ENCODE measurements at places on chromosomes 7 and 10.

DNA sequence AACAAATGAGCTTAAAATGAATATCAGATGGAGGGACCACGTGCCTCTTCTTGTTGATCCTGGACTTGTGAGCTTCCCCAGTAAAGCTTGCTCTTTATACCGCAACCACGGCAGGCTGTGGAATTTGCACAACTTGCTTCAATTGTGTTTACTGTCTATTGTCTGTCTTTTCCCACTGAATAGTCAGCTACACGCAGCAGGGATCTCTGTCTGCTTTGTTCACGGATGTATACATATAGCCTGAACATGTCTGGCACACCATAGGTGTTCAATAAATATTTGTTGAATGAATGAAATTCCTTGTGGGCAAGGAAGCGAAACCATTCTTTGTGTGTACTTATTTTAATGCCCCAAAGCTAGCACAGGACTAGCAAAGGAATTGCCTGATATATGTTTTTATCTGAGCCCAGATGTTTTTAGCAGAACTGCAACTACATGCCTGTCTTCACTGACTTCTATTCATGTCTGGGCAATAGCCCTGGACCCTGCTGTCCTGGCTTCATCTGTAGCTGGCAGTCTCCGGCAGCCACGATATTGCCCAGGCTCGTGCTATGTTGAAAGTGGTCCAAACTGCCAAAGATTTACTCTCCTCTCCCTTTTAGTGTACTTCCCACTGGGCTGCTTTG, 29.9 kb upstream of the IFRD1 start:
- no peak for DNase-seq

- DNase-seq: no peak
These were observed 52.2 kb downstream of the MAGI2 start for GRCh38 chr7:79401254-79401653.

DNA sequence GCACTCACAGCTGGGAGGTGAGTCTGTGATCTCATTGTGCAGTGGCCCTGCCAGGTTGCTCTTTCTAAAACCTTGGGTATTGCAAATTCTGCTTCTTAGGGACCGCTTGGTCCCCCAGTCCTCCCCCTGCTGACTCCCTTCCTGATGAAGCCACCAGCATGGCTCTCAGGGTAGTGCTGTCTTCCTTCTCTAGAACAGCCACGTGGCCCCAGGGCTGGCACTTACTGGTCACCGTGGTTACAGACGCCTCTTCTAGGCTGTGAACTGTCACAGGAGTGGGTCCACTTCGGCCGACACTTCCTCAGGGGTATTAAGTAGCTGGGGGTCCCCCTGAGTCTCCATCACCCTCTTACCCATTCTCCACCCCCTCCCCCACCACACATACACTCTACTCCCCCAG, 2.7 kb upstream of the HTRA1 start:
- DNase-seq: no peak

- DNase-seq: no peak
These were observed 29.3 kb upstream of the CRYGN start for GRCh38 chr7:151469281-151469680.

- no peak for DNase-seq
These were observed 29.8 kb downstream of the LEP start for GRCh38 chr7:128270826-128271272.

- no peak for DNase-seq
These were observed 15.7 kb downstream of the SDHAF3 start for GRCh38 chr7:97133159-97133558.

DNA sequence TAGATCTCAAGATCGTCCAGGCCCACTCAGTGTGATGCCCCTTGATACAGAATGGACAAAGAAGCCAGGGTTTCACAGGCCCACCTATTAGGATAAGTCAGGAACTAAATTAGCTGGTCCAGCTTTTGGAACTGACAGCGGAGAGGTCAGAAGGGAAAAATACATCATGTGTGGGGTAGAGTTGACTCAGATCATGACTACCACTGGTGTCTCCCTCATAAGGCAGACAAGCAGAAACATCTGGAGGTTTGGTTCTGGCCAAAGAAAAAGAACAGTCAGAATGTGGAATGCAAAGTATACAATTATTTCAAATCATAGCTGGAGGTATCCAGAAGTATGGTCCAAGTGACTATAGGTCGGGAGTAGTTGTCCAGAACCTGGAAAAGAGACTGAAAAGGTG, 621.1 kb upstream of the CELF2 start:
- no peak for DNase-seq

DNA sequence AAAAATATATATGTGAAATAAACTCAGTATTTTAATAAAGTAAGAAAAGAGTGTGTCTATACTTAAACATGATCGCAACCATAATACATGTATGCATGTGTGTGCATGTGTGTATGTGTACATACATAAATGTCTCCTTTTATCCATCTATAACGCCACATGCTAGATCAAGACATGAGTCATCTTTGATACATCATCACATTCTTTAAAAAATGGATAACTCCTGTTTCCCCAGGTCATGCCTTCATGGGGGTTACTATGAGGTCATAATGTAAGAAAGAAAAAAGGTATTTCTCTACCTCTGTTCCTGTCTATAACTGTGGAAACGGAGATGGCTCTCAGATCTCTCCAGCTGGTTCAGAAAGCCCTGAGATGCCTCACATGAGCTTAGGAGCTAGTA, 41.2 kb downstream of the LSMEM1 start:
- DNase-seq: no peak

- no peak for DNase-seq
These were observed 115.5 kb downstream of the PHTF2 start for GRCh38 chr7:77913977-77914607.

DNA sequence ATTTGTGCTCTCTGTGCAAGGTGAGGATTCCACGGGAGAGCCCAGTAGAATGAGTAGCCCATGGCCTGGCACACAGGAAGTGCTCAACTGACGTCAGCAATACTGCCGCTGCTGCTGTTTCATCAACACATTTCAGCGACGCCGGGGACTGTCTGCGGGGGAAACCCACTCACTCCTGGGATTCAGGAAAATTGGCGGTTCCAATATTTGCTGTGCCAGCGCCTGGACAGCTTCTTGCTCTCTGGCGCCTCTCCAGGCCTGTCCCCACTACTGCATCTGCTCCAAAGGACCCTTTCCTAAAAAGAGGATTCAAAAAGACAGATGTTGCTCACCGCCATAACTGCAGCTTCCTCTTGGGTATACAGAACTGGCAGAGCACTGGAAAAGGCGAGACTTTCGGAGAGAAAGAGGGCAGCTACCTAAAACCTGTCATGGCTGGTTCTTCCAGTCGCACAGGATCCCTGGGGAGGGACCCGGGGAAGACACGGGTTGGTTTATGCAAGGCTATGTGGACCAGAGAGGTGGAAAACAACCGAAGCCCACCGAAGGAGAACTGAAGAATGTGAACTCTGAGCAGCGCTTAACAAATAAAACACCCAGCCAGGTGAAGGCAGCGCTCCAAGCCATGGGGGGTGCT, 39.7 kb upstream of the ENO4 start:
- DNase-seq: no peak

GRCh38 chr10:78844960-78845607, 223.7 kb upstream of the ZMIZ1 start:
- DNase-seq: no peak

DNA sequence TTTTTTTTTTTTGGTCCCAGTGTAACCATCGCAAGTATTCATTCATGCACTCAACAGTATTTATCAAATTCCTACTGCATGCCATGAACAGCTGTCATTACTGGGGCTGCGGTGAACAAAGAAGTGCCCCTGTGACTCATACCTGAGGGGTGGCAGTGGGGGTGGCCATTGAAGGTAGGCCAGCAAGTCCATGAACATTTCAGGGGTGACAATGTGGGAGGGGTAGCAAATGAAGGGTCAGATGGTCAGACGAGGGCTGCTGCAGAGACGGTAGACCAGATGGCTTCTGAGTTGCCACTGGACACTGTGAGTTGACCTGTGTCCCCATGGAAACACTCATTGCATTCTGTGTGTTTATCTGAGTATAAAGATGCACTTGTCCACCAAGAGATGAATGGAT, 92.5 kb upstream of the PITRM1 start:
- no peak for DNase-seq

DNA sequence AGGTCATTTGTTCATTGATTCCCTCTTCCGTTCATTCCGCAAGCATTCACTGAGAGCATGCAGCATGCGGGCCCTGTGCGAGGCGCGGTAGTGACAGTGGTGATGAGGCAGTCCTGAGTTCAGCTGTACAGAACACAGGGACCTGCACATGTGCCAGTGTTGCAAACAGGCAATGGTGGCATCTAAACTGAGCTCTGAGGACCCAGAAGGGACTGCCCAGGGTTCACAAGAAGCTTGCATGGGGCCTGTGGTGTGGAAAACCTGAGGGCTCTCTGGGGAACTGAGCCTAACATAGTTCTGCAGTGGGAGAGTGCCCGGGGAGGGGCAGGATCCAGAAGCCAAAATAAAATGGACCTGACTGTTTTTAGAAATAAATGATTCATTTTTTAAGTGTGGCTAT, 13.2 kb downstream of the ZNF488 start:
- no peak for DNase-seq

GRCh38 chr10:15316145-15316544, 54.9 kb downstream of the FAM171A1 start:
- DNase-seq: no peak

DNA sequence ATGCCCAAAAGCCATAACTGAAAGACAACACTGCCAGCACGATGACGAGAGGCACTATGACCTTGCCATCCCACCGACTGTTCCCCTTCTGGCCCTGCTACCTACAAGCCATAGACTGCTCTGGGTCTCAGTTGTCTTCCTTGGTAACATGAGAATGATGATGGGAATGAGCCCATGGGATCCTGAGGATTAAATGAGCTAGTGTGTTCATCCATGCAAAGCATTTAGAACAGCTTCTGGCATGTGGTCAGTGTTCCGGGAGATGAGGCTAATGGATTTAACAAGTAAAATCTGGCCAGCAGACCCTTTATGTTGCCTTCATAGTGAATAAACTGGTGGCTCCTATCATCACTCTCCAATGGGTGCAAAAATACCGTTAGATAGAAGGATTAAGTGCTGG, 62.4 kb upstream of the WDR11 start:
- no peak for DNase-seq

DNA sequence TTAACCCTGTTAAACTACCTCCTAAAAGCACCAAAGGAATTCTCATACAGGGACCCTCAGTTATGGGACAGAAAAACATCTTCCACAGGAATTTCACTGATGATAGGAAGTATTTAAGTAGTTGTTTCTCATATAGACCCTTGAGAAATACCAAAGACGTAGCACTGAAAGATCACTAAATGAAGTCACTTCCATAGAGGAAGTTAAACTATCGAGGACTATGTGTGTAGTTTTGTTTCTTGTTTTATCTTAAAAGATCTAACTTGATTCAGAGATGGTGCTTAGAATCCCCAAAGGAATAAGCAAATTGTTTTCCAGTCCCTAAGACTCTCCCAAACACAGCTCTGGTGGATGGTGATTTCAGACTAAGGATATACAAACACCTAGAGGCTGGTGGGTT, 94.8 kb upstream of the AFAP1L2 start:
- no peak for DNase-seq

DNA sequence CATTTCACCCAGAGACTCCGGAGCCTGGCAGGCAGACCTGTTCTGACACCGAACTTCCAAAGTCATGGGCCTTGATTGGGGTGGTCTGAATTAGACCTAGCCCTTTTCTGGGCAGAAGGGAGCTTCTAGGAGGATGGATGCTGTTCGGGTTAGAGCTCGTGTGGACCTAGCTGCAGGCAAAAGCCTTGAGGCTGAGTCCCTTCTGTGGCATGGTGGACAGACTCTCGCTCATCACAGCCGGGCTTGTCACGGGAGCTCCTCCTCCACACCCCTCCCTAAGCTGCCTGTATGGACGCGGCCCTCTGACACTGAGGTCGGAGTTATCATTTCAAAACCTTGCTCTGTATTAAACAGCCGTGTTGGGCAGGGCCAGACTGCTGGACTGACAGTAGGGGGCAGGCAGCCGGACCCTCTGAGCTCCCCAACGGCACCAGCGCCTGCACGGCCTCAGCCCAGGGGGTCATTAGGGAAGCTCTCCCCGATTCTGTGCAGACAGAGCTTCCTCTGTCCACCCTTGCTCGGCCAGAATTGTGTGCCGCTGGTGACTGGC, 2.2 kb downstream of the IRF5 start:
- no peak for DNase-seq

GRCh38 chr7:24521917-24522623, 51.2 kb upstream of the PALS2 start:
- DNase-seq: no peak

GRCh38 chr7:47690902-47691558, 109.1 kb upstream of the TNS3 start:
- DNase-seq: no peak

GRCh38 chr10:3778692-3779157, 6.3 kb downstream of the KLF6 start:
- DNase-seq: no peak

DNA sequence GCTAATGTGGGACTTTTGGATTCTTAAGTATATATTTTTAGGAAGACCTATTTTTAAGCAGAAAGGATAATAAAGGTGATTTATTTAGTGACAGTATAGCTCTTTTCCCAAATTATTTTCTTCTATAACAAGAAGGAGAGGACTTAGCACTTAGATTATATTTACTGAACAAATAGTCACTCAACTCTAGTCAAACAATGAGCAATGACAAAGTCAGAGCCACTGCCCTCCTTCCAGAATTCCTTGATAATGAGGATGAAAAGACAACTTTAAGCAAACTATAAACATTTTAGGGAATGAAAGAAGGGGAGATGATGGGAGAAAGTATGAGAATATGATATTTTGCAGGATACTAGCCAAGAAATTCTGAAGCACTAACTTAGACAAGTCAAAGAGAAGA, 293.5 kb upstream of the YAE1 start:
- DNase-seq: no peak

GRCh38 chr7:107953924-107954303, 49.0 kb downstream of the LAMB1 start:
- no peak for DNase-seq

- no peak for DNase-seq
These were observed 22.0 kb upstream of the BMPR1A start for GRCh38 chr10:86734207-86734988.

DNA sequence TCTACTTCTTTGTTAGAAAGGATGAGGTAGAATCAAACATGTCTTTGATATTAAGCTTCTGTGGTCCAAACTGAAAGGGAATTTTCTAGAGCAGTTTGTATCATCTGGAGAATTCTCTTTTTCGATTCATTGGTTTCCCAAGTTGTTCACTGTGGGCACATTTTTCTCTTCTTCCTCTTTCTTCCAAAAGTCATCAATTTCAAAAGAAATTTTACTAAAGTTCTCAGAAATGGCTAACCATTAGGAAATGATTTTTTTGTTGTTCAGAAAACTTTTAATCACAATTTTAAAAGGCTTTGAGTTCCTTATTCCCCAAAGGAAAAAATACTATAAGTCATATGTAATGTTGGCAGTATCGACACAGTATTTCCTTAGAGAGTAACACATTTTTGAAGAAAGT, 28.3 kb upstream of the CCDC6 start:
- no peak for DNase-seq

DNA sequence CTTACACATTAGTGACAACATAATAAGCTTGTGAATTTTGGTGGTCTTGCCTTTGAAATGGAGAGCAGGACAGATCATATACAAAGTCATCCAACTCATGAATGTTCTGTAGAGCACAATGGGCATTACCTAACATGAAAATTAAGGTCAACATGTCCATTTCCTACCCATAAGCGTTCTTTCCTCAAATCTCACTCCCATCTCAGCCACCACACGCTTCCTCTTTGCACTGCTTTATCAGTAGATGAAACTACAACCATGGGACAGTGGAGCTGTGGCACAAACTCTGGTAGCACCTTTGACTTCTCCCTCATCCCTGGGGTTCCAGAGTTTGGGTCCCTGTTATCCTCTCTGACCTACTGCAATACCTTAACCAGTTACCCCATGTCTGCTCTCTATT, 2.2 kb downstream of the PON2 start:
- no peak for DNase-seq

GRCh38 chr10:63375859-63376258, 89.9 kb downstream of the JMJD1C start:
- DNase-seq: no peak

Data from T-helper 9 cell (primary cell).